ENCODE measurements at places on chromosomes 16 and 17.

DNA sequence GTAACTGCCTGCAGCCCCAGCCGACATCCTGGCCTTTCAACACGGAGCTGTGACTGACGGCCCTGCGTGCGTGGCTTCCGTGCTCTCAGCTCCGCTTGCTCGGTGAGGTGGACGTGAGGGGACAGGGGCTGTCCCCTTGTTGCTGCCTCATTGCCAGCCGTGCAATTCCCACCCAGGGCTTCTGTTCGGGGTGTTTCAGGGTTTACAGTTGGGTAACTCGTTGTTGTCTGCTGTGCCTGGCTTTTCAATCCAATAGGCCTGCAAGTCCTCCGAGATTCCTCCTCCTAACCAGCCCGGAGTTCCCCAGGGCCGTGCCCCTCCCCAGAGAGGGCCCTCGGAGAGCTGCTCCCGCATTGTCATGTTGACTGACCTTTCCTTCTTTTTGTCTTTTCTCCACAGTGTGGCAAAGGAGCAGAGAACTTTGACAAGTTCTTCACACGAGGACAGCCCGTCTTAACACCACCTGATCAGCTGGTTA is 31.4 kb upstream of the CACNG5 start:
- no peak overlapping the region for H3K4me3 ChIP-seq
- no peak overlapping the region for H3K27ac ChIP-seq
- H3K36me3 ChIP-seq = peaks cover 30% of the 10 kb centered on the region
- DNase-seq = no peak

GRCh38 chr17:42323268-42323773 is 35.0 kb downstream of the STAT5A start:
- peaks cover 31% of the 10 kb centered on the region for H3K4me1 ChIP-seq
- DNase-seq = no peak
- H3K36me3 ChIP-seq = peaks cover 54% of the 10 kb centered on the region
- H3K27me3 ChIP-seq = no peaks in the 10 kb centered on the region
- peak overlapping the region; percentile 60 for H3K27ac ChIP-seq
- H3K4me3 ChIP-seq = no peak overlapping the region

- no peak overlapping the region for H3K27ac ChIP-seq
- H3K4me1 ChIP-seq = no peaks in the 10 kb centered on the region
- DNase-seq = no peak
- H3K27me3 ChIP-seq = peaks cover 1% of the 10 kb centered on the region
Measured at GRCh38 chr16:24681793-24682192, 47.7 kb upstream of the TNRC6A start.

DNA sequence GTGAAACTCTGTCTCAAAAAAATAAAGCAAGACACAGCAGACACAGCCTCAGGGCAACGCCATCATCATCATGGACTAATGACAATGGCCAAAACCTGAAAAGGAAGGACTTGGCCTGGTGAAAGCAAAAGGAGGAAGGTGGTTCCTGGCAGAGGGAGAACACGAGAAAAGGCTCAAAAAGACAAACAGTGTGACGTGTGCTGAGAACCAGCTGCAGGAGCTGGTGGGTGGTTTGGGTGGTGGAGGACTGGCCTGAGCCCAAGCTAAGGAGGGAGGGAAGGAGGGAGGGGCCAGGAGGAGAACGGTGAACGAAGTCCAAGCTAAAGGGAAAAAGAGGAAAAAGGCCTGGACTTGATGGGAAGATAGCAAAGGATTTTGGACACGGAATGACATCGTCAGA is 85.1 kb downstream of the SLC39A11 start:
- H3K4me3 ChIP-seq = no peak overlapping the region
- H3K27me3 ChIP-seq = no peaks in the 10 kb centered on the region
- DNase-seq = no peak

DNA sequence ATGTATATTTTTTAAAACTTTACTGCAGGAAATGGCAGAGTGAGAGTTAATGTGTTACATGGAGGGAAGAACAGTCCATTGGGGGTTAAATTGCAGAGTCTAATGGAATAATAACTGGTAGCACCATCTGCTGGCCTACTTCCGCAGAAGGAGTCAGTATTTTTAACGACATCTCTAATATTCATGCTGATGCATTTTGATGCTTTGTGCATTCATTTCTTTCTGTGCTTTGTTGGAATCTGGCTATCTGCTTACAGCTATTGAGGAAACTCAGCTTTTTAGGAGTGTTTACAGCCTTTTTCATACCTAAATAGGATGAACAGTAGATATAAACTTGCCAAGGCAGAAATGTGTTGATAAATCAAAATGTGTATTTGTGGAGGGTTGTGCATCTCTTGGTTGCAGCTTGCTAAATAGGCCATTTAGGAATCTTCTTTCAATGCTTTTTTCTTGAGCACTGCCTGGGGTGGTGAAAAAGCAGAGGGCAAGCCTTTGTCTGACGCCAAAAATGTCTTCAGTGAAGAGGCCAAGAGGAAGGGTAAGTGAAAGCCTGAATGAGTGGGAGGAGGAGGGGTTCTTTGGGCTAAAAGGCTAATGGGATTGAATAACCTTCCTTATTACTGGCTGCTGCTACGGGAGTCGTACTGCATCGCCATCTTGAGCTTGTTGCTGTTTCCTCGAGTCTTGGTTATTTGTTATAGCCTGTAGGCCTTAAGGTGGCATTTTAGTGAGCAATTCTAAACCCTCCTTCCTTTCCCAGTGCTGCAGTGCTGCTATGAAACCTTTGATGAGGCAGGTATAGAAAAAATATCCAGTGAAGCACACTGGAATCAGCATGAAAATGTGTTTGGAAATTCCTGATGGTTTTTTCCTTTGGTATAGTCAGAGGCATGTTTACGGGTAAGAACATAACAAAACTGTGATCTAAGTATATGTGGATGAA is 153.3 kb downstream of the CHD9 start:
- no peaks in the 10 kb centered on the region for H3K27me3 ChIP-seq
- H3K4me3 ChIP-seq = peak overlapping the region; percentile 75
- H3K4me1 ChIP-seq = peaks cover 9% of the 10 kb centered on the region
- no peak for DNase-seq
- peaks cover 3% of the 10 kb centered on the region for H3K36me3 ChIP-seq

DNA sequence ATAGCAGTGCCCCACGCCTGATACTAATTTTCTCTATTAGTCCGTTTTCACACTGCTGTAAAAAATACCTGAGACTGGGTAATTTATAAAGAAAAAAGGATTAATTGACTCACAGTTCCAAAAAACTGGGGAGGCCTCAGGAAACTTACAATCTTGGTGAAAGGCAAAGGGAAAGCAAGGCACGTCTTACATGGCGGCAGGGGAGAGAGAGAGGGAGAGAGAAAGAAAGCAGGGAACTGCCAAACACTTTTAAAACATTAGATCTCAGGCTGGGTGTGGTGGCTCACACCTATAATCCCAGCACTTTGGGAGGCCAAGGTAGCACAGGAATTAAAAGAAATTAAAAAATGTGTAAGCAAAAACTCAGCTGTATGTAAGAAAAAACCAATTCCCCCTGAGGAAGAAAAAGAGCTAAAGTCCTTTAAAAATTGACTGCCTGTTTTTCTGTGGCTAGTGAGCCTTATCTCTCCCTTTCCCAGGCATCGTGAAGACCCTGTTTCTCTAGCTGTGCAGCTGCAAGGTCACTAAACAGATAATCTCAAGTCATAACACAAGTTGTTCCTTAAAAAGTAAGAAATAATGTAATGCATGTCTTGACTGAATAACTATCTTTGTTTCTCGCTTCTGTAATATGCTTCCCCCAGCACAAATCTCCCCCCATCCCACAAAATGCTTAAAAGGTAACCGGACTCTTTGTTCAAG is 14.0 kb downstream of the ZSCAN10 start:
- H3K4me3 ChIP-seq = peak overlapping the region; percentile 73
- no peak for DNase-seq
- no peaks in the 10 kb centered on the region for H3K27me3 ChIP-seq
- peaks cover 41% of the 10 kb centered on the region for H3K4me1 ChIP-seq

DNA sequence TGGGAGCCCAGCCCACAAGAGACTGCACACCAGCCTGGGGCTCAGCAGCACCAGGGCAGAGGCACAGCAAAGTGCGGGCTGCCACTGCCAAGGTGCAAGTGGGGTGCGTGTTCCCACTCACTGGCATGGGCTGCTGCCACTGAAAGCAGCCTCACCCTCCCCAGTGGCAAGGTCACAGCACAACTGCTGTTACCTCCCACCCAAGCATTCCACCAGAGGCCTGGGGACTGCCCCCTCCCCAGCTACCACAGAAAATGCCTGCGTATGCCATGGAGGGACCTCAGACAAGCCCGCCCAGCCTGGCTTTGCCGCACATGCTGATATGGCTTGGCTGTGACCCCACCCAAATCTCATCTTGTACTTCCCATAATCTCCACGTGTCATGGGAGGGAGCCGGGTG is 33.1 kb downstream of the MEAK7 start:
- H3K4me3 ChIP-seq = no peak overlapping the region
- no peak overlapping the region for H3K27ac ChIP-seq
- peaks cover 85% of the 10 kb centered on the region for H3K36me3 ChIP-seq
- H3K4me1 ChIP-seq = peaks cover 12% of the 10 kb centered on the region
- DNase-seq = no peak

GRCh38 chr17:80605326-80606066 is 60.9 kb downstream of the RPTOR start:
- no peaks in the 10 kb centered on the region for H3K27me3 ChIP-seq
- H3K4me3 ChIP-seq = peak overlapping the region; percentile 37
- H3K36me3 ChIP-seq = peaks cover 18% of the 10 kb centered on the region

GRCh38 chr16:64865069-64865696 is 256.7 kb downstream of the CDH11 start:
- H3K4me3 ChIP-seq = no peak overlapping the region
- no peaks in the 10 kb centered on the region for H3K36me3 ChIP-seq
- no peaks in the 10 kb centered on the region for H3K4me1 ChIP-seq
- DNase-seq = no peak
- no peak overlapping the region for H3K27ac ChIP-seq
- no peaks in the 10 kb centered on the region for H3K27me3 ChIP-seq

- no peak overlapping the region for H3K4me3 ChIP-seq
- DNase-seq = no peak
- no peak overlapping the region for H3K27ac ChIP-seq
- H3K36me3 ChIP-seq = no peaks in the 10 kb centered on the region
Measured at GRCh38 chr16:65024767-65025178, 97.1 kb downstream of the CDH11 start.

GRCh38 chr17:50816771-50817751 is 18.3 kb upstream of the WFIKKN2 start:
- peak; percentile 33 for DNase-seq
- H3K4me1 ChIP-seq = peaks cover 6% of the 10 kb centered on the region
- no peaks in the 10 kb centered on the region for H3K36me3 ChIP-seq
- no peak overlapping the region for H3K4me3 ChIP-seq

DNA sequence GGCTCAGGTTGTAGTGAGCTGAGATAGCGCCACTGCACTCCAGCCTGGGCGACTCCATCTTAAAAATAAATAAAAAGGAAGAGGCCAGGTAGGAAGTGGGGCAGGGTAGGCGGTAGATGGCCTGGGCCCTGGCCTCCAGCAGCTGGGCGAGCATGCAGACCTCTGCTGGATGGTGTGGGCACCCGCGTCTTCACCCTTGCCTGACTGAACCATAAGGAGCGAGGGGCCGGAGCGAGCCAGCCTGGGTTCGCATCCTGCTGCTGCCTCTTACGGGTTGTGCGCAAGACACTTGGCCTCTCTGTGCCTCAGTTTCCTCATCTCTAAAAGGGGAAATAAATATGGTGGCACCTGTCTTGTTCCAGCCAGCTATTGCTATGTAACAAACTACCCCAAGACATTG is 146.1 kb upstream of the GSE1 start:
- H3K4me3 ChIP-seq = no peak overlapping the region
- H3K27ac ChIP-seq = no peak overlapping the region
- no peak for DNase-seq
- H3K4me1 ChIP-seq = peaks cover 2% of the 10 kb centered on the region

- DNase-seq = peak; percentile 13
- H3K4me3 ChIP-seq = peak overlapping the region; percentile 18
- H3K36me3 ChIP-seq = peaks cover 28% of the 10 kb centered on the region
- H3K4me1 ChIP-seq = peaks cover 21% of the 10 kb centered on the region
Measured at GRCh38 chr16:4679850-4680636, 13.3 kb upstream of the NUDT16L1 start.

DNA sequence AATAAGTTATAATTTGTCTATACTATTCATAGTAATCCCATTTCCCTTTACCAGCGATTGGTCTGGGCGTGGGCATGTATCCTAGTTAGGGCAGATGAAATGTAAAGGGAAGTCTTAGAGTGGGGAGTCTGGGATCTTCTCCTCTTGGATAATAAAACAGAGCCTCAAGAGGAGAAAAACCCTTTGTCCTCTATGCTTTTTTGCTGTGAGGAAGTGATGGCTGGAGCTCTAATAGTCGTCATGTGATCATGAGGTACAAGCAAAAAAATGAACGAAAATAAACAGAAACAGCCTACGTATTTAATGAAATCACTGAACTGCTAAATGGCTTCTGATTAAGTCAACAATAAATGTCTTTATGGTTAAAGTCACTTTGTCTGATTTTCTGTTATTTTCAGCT is 26.8 kb downstream of the EFCAB5 start:
- H3K27ac ChIP-seq = no peak overlapping the region
- peaks cover 5% of the 10 kb centered on the region for H3K27me3 ChIP-seq
- no peak overlapping the region for H3K4me3 ChIP-seq
- DNase-seq = no peak
- H3K4me1 ChIP-seq = no peaks in the 10 kb centered on the region
- no peaks in the 10 kb centered on the region for H3K36me3 ChIP-seq

DNA sequence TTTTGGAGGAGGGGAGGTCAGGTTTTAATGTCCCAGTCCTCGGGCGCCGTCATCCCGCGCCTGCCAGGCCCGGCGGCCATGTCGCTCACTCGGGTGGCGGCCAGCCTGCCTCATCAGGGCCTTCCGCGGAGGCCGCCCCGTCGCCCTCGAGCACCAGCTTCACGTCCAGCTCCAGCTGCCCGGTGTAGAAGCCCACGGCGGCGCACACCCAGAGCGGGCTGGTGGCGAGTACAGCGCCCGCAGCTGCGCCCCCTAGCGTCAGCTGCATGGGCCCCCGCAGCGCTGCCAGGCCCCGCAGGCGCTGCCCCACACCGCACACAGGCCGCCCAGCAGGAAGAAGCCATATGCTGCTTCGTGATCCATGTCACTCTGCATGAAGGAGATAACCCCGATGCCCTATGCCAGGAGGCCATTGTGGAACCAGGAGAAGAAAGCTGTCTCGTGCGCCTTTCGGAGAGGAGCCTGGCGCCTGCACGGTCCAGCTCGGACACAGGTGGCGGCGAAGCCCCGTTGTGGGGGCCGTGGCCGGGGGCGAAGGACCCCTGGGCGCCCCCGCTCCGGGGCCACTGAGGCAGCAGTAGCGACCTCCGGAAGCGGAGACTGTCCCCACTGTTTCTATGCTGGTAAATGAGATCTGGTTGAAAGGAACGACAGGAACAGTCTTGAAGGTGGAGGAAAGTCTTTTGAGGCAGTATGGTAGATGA is 9.6 kb downstream of the AP2B1 start:
- no peak for DNase-seq
- H3K4me3 ChIP-seq = no peak overlapping the region
- H3K27me3 ChIP-seq = no peaks in the 10 kb centered on the region

- no peak overlapping the region for H3K27ac ChIP-seq
- peaks cover 3% of the 10 kb centered on the region for H3K36me3 ChIP-seq
- no peak overlapping the region for H3K4me3 ChIP-seq
- peaks cover 9% of the 10 kb centered on the region for H3K4me1 ChIP-seq
- H3K27me3 ChIP-seq = no peaks in the 10 kb centered on the region
- DNase-seq = no peak
Measured at GRCh38 chr16:17103216-17103615, 367.5 kb downstream of the XYLT1 start.

GRCh38 chr17:21008160-21008915 is 34.5 kb downstream of the USP22 start:
- no peaks in the 10 kb centered on the region for H3K4me1 ChIP-seq
- no peaks in the 10 kb centered on the region for H3K27me3 ChIP-seq
- no peak overlapping the region for H3K27ac ChIP-seq
